Hematopoietic multipotent progenitor cell (in vitro differentiated cells): ENCODE measurements at places on chromosomes 1 and 21.
A peak's percentile ranks its signal among the peaks of the same experiment; 100 is the strongest.

- DNase-seq, result peak; percentile 27
These were observed 497 bp upstream of the FUCA1 start for GRCh38 chr1:23868557-23869016.

- no peak for DNase-seq
These were observed 9.4 kb upstream of the FMO3 start for GRCh38 chr1:171081314-171081753.

GRCh38 chr21:42266971-42267556 lies 48.1 kb downstream of the ABCG1 start:
- peak; percentile 31 for DNase-seq

- peak; percentile 52 for DNase-seq
These were observed 45.8 kb upstream of the CRNN start for GRCh38 chr1:152459596-152460528.

DNA sequence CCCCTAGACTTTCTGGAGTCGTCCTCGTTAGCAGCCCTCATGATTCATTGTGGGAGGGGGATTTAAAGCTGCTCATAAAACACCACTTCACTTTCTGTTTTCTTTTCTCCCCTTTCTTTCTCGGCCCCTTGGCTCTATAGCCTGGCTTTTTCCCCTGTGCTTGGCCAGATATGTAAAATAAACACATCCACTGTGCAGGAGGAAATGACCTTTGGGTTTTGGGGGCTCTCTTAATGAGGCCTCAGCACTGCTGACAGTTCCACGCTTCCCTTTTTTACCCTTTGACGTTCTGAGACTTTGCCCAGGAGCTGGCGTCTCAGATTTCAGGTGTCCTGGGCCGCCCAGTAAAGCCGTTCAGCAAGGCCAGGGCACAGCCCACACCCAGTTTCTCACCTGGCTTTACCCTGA lies 65.7 kb downstream of the RUNX3 start:
- peak; percentile 55 for DNase-seq

DNA sequence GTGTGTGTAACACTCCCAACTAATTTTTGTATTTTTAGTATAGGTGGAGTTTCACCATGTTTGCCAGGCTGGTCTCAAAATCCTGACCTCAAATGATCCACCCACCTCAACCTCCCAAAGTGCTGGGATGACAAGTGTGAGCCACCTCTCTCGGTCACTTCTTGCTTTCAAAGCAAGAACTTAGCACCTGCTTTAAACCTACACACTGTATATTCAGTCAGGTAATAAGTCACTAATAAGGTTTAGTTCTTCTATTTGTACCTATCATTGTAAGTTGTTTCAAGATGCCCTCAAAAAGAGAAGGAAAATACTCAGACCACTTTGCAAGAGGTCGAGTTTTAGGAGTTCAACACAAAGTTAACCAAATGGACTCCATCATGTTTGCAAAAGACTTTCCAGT lies 431.3 kb downstream of the MRPL39 start:
- DNase-seq, result no peak

DNA sequence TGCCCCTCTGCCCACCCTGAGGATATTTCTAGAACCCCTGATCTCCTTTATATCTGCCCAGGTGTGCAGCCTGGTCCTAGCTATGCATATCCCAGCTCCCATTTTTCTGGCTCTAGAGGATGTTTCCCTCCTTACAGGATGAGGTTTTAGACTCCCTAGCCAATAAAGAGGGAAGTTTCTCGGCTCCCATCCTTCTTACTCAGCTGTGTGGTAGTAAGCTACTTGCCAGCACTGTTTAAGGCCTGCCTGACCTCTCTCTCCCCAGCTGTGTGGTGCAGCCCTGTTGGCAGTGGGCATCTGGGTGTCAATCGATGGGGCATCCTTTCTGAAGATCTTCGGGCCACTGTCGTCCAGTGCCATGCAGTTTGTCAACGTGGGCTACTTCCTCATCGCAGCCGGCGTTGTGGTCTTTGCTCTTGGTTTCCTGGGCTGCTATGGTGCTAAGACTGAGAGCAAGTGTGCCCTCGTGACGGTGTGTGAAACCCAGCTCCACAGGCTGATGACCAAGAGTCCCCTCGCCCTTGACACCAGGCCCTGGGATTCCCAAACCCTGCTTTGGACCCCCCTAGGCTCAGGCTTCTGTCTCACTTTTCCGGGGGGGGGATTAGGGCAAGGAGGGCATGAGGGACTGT lies 7.8 kb upstream of the P3R3URF start:
- DNase-seq, result peak; percentile 65
